ENCODE measurements at places on chromosomes 1 and 21.

- no peak for DNase-seq
Observed at GRCh38 chr1:217535601-217536377, 95.1 kb downstream of the GPATCH2 start.

- DNase-seq: no peak
Observed at GRCh38 chr1:207918011-207918410, 7.1 kb upstream of the CD34 start.

DNA sequence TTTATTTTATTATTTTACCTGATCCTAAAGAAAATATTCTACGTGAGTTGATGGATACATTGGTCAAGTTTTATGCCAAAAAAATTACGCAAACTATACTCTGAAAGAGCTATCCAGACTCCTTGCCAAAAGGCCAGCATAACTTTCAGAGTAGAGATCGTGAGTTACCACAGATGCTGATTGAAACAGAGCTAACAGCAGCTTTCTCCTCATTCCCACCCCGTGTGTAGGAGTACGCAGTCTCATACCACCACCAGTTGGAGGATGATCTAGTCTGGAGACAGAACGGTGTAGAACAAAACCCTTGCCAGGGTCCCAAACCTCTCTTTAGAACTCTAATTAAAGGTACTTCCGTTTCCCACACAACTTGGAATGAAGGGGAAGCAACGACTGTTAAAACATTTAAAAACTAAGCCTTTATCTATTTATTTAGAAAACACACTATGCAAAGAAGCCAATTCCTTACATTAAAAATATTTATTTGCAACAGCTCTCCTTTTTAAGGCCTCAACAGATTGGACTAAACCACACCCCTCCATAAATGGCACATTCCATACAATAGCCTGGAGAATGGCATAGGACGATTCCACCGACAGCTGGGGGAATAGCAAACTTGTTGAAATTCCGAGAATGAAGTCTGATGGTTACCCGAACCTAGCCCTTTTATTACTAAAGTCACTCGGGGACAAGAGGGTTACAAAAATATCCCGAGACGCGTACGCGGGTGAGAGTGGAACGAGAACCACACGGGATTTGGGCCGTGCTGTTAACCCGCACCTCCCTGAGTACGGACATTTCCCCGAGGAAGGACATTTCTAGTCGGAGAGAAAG is 1.4 kb downstream of the NUCKS1 start:
- peak; percentile 15 for DNase-seq

DNA sequence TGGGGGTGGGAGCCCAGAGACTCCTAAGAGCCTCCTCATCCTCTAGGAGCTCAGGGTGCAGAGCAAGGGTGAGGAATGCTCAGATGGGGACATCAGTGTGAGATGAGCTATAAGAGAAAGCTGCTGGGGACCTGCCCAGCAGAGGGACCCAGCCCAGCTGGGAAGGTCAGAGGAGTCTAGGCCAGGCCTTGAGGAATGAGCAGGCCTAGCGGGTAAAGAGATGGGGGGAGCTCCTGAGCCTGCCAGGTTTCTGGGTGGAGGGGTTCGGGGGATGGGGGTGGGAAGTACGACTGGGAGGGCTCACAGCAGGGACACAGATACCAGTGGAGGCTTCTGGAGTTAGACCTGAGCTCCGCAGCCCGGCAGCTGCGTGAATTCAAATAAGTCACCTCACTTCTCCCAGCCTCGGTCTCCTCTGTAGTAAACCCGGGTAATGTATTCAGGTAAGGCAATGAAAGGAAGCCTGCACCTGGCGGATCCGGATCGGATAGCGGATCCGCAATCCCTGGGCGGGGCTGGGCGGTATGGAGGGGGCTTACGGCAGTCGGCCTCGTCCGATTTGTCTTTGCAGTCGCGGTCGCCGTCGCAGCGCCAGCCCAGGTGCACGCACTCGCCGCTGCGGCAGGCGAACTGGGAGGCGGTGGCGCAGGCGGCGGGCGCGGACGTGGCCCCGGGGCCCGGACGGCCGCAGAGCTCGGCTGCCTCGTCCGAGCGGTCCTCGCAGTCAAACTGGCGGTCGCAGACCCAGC is 38.0 kb upstream of the MAGOH start:
- DNase-seq: no peak

DNA sequence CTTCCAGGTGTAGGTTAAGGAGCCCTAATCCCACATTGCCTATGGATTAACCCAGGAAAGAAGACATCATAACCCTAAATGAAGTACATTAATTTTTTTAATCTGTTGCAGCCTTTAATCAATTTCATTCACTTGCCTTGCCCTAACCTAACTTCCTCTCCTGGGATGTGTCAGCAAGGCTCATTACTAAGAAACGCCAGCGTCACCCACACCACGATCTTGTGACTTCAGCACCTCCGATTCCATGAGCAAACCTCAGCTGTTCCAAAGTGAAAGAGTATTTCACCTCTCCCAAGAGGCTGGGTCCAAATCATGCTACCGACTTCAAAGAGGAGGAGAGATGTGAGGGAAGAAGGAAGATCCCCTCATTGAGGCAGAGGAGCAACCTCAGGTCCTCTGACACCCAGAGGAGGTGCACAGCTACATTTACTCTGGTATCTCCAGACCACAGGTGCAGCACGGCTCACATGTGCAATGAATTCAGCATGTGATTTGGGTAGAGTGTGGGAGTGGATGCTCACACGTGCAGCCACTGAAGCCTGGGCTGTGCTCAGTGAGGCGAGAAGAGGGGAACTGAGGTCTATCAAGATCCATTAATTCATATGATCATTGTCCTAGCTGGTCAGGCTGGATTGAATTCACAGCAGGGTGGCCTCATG is 134.1 kb downstream of the SLC30A10 start:
- no peak for DNase-seq
